ENCODE measurements at places on chromosomes 11 and 22. TPM values are rescaled to one million over a fixed set of nuclear protein-coding genes. Genes with fewer than 3 reads are reported as not detected.

DNA sequence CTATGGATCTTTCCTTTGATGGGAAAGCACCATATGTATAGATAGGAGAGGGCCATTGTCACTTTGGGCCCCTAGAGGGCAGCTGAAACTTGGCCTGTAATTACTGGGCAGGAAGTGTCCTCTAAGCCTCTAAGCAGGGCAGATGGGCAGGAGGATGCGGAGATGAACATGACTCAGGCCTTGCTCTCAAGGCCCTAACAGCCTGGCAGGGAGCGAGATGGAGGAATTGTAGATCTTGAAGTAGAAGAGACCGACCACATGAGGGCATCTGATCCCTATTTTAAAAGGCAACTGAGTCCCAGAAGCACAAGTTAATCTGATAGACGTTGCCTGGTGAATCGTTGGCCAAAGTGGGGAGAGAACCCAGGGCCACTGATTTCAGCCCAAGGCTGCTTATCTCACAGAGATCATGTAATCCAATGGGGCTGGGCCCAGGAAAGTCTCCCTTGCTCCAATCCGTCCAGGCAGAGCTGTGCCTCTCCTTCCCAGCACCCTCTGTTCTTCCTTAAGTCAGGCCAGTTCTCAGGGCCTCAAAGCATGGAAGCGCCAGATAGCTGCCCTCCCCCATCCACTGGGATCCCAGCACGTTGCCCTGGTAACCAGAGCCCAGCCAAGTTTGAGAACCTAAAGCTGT lies 2.5 kb upstream of the SEPTIN3 start:
- DNase-seq = no peak

GRCh38 chr22:27111796-27112672 lies 454.6 kb downstream of the MIAT start:
- DNase-seq = no peak

GRCh38 chr11:19281041-19281440 lies 40.3 kb upstream of the E2F8 start:
- no peak for DNase-seq

DNA sequence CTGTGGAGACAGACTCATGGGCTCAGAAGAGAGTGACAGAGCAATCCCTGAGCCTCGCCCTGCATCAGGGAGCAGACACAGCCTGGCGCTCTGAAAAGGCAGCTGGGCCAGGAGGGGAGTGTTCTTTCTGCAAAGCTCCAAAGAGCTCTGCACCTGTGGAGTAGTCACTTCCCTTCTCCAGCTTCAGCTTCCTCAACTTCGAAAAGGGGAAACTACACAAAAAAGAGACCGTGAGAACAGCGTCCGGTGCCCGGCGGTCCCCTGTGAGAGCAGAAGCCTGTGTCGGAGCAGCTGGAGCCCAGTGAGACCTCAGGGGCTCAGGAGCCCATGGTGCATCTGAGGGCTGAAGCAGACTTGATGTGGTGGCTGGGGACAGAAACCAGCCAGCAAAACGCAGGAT lies 35.1 kb downstream of the TP53I11 start:
- no peak for DNase-seq

UVRAG gene
- total RNA-seq = 86.8 TPM

GRCh38 chr11:45322111-45322705 lies 36.1 kb upstream of the SYT13 start:
- no peak for DNase-seq

GRCh38 chr22:24945430-24945829 lies 1.1 kb downstream of the LHFPL7 start:
- no peak for DNase-seq

DNA sequence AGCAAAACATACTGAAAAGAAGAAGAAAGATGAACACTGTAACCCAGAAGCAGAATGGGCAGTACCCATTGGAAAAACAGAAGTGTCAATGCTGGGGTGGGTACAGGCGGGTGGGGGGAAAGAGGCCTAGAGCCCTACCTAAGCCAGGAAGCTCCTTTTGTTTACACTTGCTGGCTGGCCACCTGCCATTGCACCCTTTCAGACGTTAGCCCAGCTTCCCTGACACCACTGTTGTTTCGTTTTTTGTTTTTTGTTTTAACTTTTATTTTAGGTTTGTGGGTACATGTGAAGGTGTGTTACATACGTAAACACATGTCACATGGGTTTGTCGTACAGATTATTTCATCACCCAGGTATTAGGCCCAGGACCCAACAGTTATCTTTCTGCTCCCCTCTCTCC lies 55.4 kb downstream of the PLEKHA7 start:
- DNase-seq = no peak
